ENCODE measurements at places on chromosomes 13 and 19.

- DNase-seq = no peak
Measured at GRCh38 chr13:49342454-49342853, 94.7 kb downstream of the CDADC1 start.

DNA sequence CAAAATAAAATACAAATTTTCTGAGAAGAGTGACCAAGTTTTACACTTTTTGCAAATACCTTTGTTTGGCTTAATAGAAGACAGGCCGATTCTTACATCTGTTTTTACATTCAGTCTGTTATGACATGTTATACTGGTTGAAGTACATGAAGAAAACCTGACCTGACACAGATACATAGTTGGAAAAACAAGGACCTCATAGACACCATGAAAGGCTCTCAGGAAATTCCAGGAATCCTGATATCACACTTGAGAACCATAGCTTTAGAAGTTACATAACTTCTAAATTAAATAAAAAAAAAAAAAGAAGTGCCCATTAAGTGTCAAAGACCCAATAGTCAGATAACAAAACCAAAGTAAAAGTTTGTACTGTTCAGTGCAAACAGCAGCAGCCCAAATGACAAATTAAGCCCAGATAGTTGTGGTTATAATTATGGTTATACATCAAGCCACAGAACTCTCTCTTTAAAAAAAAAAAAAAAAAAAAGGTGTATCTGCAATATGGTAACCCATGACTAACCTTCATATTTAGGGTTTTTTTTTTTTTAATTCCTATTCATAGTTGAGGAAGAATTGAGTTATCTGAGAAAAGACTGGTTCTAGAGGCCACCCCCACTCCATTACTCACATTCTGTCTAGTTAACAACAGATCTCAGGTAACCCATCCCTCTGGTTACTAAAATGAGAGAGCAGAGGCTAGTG, 19.8 kb downstream of the RBM26 start:
- DNase-seq = no peak

DNA sequence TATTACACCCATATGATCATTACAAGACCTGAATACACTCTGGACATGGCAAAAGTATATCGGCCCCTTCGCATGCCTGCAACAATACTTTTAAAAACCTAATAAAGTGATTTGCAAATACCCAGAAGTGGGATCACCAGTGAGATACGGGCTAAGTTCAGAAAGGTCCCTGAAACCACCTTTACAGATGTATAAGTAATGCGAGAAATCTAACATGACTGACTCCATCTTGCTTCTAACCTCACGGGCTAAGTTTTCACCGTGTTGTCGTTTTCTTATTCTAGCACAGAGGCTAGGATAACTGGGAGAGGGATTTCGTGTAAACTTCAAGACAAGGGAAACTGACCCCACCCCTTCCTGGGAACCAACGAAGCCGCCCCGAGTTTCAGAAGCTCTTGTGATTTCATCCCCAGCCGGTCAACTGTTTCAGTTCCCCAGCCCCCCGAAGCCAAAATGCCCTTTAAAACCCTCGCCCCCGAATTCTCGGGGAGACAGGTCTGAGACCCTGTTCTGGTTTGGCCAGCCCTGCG, 703 bp downstream of the NEK3 start:
- DNase-seq = no peak

DNA sequence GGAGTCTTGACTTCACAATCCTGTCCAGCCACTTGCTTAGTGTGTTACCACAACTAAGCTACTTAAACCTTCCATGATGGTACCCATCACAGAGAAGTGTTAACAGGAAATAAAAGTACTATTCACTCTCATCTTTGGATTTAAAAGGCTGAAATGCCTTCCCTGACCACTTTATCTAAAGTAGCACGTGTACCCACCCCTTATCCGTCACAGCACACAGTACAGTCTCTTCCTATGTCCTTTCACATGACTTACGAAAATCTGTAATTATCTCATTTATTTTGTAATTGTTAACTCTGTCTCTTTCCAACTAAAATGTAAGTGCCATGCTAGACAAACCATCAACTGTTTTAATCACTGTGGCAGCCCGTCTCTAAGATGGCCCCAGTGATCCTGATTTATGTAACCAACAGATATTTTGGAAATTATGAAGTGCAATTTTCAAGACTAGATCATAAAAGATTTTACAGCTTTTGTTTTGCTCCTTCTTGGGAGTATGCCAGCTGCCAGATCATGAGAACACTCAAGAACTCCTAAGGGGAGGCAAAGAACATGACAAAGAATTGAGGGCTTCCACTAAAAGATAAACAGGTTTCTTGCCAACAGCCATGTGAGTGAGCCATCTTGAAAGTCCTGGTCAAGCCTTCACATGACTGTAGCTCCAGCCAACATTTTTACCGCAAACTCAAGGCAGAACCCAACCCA, 44.9 kb downstream of the DIAPH3 start:
- no peak for DNase-seq

GRCh38 chr19:5680084-5680436, 256 bp downstream of the MICOS13 start:
- no peak for DNase-seq

GRCh38 chr13:22061371-22061805, 390.5 kb downstream of the FGF9 start:
- DNase-seq = no peak

- DNase-seq = peak; percentile 83
Measured at GRCh38 chr19:46784262-46785053, 3.9 kb downstream of the SLC1A5 start.

GRCh38 chr13:71935166-71935840, 68.3 kb upstream of the DACH1 start:
- DNase-seq = no peak

DNA sequence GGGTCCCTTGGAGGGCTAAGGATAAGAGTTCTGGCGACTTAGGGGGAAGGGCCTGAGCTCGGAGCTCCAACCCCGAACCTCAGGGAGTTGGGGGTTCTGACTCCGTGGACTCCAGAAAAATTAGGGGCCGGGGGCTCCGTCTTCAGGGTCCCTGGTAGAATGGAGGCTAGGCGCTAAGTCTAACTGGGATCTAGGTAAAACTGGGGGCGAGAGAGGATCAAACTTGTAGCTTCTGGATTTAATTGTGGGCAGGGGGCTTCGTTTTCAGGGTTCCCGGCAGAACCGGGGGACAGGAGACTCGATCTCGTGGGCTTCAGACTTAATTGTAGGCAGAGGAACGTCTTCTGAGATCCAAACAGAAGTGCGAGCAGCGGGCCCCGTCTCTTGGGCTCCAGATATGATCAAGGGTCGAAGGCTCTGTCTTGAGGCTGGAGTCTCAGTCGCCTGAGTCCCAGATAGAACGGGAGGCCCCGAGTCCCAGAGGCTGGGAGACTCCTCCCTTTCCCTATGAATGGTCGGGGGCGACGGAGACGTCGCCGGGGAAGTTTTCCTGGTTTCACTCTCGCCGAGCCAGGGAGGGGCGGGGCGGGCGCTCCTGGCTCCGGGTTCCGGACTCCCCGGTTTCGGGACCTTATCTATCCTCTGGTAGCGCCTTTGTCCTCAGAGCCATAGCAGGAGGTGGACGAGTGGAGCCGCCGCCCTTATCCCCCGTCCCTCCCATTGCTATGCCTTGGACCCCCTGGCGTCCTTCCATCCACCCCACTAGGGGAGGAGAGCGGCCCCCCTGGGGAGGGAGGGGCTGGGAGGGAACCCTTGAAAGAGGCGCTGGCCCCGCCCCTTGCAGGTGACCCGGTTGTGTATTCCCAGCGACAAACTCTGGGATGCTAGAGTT, 1.3 kb downstream of the NECTIN2 start:
- no peak for DNase-seq

GRCh38 chr13:98664047-98664446, 87.1 kb upstream of the STK24 start:
- DNase-seq = no peak
